M059J (cell line): ENCODE measurements at places on chromosomes 7 and 10. TPM values are rescaled to one million over a fixed set of nuclear protein-coding genes. Genes with fewer than 3 reads are reported as not detected.

DNA sequence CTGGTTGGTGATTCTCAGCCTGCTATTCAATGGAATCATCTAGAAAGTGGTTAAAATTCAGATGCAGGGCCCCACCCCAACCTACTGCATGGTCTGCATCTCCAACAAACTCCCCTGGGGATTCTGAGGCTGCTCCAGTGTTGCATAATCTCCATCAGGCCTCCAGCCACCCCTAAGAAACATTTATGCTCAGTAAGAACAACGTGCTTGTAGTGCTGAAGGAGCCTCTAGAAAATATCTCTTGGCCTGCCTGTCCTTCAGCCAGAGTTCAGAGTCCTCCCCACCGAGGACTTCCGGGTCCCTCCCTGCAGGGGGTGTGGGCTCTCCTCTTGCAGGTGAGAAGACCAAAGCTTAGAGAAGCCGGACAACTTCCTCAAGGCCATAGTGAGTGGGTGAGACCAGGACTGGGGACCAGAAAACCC is 159.8 kb downstream of the SH3PXD2A start:
- DNase-seq: no peak

DNA sequence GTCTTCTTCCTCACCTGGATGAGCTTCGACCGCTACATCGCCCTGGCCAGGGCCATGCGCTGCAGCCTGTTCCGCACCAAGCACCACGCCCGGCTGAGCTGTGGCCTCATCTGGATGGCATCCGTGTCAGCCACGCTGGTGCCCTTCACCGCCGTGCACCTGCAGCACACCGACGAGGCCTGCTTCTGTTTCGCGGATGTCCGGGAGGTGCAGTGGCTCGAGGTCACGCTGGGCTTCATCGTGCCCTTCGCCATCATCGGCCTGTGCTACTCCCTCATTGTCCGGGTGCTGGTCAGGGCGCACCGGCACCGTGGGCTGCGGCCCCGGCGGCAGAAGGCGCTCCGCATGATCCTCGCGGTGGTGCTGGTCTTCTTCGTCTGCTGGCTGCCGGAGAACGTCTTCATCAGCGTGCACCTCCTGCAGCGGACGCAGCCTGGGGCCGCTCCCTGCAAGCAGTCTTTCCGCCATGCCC is 4.3 kb downstream of the GPER1 start:
- no peak for DNase-seq

DNA sequence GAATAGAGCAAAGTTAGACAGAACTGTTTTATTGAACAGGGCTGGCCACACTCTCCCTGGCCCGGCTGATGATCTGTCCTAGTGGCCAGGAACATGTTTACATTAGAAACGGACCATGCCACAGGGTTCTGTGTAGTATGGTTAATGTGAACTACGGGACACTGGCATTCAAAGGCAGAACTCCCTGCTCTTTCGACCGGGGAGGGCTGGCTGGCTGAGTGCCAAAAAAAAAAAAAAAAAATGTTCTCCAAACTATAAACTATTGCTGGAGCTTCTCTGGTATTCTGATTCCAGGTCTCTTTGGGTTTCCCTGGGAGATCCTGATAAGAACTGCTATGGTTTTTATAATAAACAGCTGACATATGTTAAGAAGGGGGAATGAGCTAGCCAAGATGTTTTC is 1262.6 kb upstream of the SORCS1 start:
- DNase-seq: peak; percentile 44

DNA sequence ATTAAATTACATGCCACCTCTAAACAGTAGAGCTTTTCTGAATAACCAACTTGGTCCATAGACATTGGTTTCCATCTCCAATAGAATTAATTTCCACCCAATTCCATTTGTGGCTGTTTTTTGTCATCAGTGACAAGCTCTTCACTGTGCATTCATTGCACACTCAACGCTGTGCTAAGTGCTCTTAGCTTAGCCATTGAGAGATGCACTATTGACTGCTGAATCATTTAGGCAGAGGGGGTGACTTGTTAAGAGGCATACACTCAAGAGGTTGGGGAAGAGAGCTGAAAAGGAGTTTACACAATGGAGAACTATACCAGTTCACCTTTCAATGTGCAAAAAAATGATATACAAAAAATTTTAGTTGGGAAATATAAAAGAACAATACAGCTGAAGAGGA is 31.9 kb upstream of the CBLL1 start:
- no peak for DNase-seq

DNA sequence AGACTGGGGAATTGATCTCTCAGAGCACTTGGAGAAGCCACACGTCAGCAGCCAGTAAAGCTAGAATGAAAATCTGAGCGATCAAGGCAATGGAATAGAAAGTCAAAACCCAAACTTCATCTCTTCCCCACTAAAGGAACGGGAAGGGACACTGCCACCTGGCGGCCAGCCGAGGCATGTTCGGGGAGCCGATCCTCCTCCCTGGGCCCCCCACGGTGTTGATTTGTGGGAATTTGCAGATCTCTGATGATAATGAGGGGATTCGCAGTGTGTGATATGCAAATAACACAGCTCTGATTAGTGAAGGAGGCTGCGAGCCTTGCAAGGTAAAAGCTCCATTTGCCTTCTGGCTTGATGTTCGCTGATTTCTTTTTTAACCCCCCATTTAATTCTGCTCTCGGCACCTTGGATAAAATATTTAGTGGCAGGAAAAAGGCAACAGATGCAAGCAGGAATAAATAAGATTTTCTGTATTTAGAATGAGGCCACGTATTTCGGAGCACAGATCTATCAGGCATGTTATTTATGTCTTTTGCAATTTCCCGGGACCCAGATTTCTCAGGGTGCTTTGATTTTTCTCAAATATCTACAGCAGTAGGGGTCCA is 258.6 kb downstream of the PAXIP1 start:
- DNase-seq: peak; percentile 25

- no peak for DNase-seq
These were observed 299.0 kb downstream of the MALRD1 start for GRCh38 chr10:19347621-19348020.

DNA sequence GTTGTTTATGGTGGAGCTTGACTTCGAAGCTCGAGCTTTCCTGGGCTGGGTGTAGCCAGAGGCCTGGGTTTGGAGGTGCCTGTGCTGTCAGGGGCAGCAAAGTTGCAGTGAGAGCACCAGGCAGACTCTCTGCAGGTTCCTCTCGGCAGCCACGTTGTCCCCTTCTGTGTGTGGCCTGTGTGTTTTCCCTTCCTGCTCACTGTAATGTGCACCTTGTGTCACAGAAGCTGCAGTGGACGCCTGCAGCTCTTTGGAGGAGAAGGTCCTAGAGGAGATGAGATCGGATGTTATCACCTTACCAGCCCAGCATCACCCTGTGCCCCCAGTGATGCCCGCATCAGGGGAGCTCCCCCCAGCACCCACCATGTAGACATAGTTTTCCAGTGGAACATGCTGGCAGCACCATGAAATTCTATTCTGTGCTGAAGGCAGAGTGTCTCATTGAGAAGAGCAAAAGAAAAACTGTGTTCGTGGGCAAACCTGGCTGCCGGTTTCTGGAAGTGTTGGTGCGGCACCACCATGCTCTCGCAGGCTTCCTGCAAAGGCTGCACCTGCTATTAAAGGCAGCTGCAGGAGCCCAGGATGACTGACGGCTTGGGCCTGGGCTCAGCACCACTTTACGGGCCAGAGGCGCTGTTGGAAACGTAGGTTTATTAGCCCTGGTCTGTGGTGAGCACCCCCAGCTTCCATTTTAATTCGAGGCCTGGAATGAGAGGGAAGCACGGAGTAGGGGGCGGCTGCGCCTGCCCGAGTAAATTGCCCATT is 609.8 kb upstream of the FOXK1 start:
- DNase-seq: no peak

- DNase-seq: peak; percentile 11
These were observed 69.9 kb downstream of the ASAH2B start for GRCh38 chr10:50809596-50809995.

PRSS2 gene
- not detected in 2 replicates for total RNA-seq

FOXI2 gene
- not detected in 2 replicates for total RNA-seq

ZNF479 gene
- total RNA-seq: not detected in 2 replicates

IFIT5 gene
- total RNA-seq: 57.4 and 77.5 TPM in 2 replicates

PPP1R3A gene
- total RNA-seq: not detected in 2 replicates
